ENCODE measurements at places on chromosomes 12 and 14.

- no peak for DNase-seq
Measured at GRCh38 chr14:68047906-68048305, 228.3 kb downstream of the RAD51B start.

DNA sequence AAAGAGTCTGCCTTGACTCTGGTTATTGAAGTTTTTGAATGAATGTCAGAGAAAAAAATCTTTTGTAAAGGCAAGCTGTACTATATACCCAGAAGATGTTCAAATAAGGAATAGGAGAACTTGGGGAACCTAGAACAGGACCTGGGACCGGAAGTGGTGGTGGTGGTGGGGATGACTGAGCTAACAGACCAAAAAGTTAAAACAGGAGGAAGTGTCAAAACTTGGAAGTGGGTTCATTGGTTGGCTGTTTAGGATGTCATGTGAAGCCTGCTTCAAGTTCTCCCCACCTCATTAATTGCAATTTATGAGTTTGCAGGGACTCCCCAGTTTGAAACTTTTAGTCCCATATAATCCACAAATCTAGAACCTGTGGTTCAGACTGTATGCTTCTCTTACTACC lies 26.2 kb downstream of the PLXNC1 start:
- peak; percentile 68 for DNase-seq

DNA sequence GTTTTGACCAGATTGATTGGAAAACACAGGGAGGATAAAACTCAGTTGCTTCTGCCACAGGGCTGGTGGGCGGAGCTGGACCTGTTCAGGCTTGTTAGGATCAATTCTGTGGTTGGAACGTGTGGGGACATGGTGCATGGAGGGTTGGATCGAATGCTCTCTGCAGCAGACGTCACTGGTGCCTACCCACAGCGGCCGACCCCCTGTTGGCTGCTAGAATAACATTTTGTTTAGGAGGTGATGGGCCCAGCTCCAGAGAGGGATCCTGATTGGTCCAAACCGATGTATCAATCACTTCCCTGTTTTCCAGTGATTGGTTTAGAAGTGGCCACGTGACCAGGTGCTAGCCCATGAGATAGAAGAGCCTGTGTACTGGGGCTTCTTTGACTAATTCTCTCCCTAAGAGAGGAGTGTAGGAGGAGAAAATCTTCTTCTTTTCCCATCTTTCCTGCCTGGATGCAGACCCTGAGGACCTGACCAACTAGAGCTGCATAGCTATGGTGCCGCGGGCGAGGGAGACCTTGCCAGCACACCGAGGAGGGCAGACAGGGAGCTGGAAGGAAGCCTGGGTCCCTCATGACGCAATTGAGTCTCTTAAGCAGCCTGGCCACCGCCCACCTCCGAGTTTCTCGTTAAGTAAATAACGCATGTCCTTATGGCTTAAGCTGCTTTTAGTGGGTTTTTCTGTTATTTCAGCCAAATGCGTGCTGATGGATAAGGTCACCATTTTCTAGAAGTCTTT lies 163.5 kb downstream of the AACS start:
- DNase-seq: no peak

- DNase-seq: no peak
Measured at GRCh38 chr12:1523558-1524050, 70.8 kb downstream of the FBXL14 start.

DNA sequence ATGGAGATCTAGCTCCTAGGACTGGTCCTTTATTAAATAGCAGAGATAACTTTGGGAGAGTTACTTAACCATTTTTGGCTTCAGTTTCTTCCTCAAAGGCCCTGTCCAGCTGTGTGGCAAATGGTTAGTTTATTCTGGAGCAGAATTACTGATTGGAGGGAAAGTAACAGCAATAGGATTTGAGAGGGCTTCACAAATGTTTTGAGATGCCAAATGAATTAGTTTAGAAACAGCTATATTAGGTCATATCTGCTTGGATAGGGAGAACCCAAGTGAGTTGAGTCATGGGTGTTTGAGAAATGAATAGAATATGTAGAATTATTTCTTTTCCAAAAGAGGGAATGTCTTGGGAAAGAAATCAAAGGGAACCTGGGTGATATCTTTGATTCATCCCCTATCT lies 17.5 kb downstream of the RASSF3 start:
- no peak for DNase-seq

- DNase-seq: no peak
Measured at GRCh38 chr12:47985596-47986290, 18.5 kb downstream of the COL2A1 start.

DNA sequence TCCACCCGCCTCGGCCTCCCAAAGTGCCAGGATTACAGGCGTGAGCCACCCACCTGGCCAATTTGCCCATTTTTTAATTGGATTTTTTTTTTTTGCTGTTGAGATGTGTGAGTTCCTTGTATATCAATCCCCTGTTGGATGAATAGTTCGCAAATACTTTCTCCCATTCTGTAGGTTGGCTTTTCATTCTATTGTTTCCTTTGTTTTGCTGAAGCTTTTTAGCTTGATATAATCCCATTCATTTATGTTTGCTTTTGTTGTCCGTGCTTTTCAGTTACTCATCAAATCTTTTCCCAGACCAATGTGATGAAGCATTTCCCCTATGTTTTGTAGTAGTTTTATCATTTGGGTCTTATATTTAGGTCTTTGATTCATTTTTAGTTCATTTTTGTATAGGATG lies 36.4 kb downstream of the TRAF3 start:
- DNase-seq: no peak

GRCh38 chr14:54627219-54627539 lies 60.3 kb downstream of the SAMD4A start:
- no peak for DNase-seq

DNA sequence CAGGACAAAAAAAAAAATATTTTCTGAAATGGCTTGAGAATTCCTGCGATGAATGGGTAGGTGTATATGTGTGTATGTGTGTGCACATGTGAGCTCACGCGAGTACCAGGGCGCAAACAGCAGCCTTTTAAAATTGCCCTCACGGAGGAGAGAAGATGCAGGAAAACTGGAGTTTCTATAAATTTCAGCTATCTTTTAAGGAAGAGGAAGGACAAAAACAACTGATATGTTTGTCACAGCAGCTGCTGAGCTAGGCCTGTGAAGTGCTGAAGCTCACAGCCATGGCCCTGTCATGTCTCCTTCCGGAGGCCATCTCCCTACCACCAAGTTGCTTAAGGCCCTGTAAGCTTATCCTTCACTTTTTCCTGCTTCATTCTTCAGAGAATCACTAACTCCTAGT lies 40.8 kb downstream of the DUSP16 start:
- DNase-seq: no peak

- DNase-seq: no peak
Measured at GRCh38 chr14:64218344-64219240, 75.6 kb downstream of the ESR2 start.

GRCh38 chr12:64053117-64053516 lies 169.0 kb downstream of the KICS2 start:
- no peak for DNase-seq
